ENCODE measurements at places on chromosomes 11 and 22.

- no peak for DNase-seq
These were observed 13.1 kb upstream of the MS4A10 start for GRCh38 chr11:60771879-60772525.

GRCh38 chr11:63553759-63554158 lies 9.4 kb downstream of the PLAAT2 start:
- no peak for DNase-seq

GRCh38 chr11:87417951-87418350 lies 380.2 kb downstream of the TMEM135 start:
- no peak for DNase-seq

GRCh38 chr11:111975076-111975806 lies 38.1 kb downstream of the DIXDC1 start:
- DNase-seq, result no peak

DNA sequence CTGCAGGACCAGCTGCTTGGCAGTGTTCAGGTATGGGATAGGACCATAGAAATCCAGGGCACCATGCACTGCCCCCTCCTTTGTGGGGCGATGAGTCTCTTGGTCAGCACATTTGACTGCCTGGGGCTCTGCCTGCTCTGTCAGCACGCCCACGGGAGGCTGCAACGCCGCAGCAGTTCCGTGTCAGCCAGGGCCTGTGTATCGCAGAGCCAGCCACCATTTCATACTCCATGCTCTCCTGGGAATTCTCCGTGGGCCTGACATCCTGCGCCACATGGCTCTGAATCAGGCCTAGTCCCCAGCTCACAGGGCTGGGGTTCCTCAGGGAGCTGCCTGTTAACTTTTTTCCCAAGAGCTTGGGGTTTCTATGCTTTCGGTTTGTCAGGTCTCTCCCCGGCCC lies 16.9 kb upstream of the RELT start:
- DNase-seq, result no peak

DNA sequence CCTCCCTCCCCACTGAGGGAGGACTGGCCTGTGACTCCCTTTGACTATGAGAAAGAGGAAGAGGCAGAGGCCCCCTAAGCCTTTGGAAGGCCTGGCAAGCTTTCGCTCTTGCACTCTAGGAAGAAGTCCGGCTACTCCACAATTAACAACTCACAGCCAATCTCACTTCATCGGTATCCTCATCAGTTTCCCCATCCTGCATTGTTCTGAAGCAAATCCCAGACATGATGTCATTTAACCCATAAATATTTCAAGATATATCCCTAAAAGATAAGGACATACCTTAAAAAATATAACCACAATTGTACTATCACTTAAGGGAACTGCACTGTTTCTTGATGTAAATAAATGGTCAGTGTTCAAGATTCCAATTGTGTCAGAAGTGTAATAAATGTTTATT lies 63.1 kb downstream of the CWC15 start:
- no peak for DNase-seq

DNA sequence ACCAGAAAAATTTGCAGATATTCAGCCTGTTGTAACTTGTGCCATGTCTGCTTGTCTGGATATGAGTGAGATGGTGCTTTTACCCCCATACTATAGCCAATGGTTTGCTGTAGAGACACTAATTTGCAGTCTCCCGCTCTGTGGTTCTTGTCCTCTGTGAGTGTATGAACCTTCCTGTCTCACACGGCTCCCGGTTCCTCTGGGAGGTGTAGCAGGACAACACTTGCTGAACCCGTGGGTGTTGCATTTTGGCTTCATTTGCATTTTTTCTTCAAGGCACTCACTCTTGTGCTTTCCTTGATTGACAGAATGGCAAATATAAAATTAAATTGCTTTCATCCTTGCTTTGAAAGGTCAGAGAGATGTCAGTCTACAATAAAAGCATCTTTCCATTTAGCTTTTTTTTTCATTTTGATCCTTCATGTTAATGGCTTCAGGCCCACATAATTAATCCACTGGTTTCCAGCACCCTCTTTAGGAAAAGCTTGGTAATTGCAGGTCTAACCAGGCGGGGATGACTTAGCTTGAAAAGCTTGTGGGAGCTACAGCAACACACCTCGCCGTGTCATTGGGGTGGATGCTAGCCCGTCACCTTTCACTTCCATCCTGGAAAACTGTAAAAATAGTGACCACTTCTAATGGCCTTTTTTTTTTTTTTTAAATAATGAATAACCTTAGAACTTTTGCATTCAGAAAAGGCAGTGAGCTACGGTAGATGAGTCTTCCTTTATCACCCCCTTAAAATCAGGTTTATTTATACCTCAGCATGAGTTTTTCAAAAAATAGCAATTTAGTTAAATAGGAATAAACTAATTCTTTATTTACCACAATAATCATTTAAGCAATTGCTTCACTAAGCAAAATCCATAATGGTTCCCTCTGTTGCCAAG lies 27.4 kb upstream of the ST14 start:
- no peak for DNase-seq

DNA sequence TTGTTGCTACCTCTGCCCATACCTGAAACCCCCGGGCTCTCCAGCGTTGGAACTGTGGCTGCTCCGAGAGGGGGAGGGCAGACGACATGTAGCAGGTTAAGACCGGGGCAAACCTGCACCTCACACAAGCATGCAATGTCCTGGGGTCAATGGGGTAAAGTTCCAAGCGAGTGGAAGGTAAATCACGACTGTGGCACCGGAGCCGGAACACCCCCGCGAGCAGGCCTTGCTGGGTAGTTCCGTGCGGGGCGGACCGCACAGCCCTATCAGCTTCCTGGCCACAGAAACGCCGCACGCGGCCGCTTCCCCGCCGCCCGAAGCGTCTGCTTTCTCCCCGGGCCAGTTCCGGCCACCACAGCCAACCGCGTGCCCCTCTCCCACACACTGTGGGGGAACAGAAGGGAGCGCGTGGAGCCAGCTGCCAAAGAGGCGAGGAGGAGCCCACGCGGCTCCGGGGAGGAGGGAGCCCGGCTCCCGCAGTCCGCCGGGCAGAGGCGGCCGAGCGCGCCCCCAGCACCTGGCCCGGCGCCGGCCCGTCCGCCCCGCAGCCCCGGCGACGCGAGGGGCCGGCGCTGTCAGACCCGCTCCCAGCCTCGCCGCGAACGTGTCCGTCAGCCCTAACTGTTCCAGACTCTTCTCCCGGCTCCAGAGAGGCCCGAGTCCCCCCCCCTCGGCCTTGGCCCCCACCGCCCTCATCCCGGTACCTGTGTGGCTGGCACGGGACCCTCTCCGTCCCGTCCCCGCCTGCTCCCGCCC lies 1.6 kb downstream of the SPTBN2 start:
- DNase-seq, result no peak

GRCh38 chr22:21643533-21644357 lies 1.6 kb downstream of the SDF2L1 start:
- DNase-seq, result no peak

- no peak for DNase-seq
These were observed 7.2 kb upstream of the CCDC83 start for GRCh38 chr11:85848006-85848405.

GRCh38 chr11:47850337-47850736 lies 2.2 kb upstream of the NUP160 start:
- DNase-seq, result no peak

DNA sequence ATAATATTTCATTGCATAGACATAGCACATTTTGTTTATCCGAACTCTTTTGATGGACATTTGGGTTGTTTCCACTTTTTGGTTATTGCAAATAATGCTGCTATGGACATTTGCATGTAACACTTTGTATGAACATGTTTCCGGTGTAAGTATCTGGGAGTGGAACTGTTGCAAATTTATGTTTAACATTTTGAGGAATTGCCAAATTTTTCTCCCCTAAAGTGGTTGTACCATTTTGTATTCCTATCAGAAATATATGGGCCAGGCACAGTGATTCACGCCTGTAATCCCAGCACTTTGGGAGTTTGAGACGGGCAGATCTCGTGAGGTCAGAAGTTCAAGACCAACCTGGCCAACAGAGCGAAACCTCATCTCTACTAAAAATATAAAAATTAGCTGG lies 16.0 kb downstream of the QSER1 start:
- no peak for DNase-seq

GRCh38 chr22:23750367-23750713 lies 572 bp downstream of the ZNF70 start:
- DNase-seq, result no peak

- DNase-seq, result no peak
These were observed 32.1 kb upstream of the GNB1L start for GRCh38 chr22:19886605-19887255.

- no peak for DNase-seq
These were observed 442 bp downstream of the COPB1 start for GRCh38 chr11:14499178-14499559.

GRCh38 chr11:36693139-36693843 lies 95.3 kb upstream of the RAG2 start:
- no peak for DNase-seq

- no peak for DNase-seq
These were observed 13.1 kb upstream of the ARSA start for GRCh38 chr22:50640857-50641647.

DNA sequence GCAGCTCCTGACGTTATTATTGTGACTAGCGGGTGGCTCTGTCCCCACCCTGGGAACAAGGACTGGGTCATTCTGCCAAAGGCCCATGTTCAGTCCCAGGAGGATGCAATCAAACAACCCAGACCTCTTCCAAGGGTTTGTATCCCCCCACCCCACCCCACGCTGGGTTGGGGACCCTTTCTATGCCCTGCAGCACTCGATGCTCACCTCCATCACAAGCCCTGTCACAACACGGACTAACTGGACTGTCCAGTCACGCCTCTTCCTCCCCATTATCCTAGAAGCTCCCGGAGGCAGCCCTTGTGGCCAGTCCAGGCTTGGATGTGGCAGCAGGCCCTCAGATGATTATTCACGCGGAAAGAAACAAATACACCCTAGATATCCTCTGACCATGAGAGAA lies 3.7 kb downstream of the SHANK2 start:
- DNase-seq, result no peak

DNA sequence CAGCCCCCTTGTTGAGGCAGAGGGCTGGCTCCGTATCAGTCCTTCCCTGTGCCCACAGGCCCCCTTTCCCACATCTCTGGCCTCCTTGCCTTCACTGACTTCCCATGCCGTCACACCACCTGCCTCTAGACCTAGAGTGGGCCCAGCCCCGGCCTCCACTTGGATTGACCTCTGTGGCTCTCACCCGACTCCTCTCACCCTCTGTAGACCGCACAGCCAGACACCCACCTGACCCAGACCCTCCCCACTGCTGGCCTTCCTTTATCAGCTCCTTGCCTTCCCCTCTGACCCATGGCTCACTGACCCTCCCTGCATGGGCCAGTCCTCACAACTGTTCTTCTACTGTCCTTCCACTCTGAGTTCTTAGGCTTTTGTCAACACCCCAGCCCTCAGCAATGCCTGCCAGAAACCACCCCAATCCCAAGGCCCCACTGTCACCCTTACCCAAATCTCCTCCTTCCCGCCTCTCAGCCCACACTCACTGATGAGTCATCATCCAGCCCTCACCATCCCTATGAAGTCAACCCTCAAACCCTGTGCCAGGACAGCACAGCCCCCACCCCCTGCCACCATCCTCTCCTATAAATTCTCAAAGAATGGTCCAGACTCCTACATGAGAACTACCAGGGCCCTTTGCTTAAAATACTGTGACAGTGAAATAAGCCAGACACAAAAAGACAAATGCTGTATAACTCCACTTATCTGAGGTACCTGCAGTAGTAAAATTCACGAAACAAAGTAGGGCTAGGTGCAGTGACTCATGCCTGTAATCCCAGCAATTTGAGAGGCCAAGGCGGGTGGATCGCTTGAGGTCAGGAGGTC lies 53.4 kb downstream of the SCGB1A1 start:
- DNase-seq, result no peak

- DNase-seq, result peak; percentile 71
These were observed 7.0 kb downstream of the FXYD2 start for GRCh38 chr11:117817368-117818040.

DNA sequence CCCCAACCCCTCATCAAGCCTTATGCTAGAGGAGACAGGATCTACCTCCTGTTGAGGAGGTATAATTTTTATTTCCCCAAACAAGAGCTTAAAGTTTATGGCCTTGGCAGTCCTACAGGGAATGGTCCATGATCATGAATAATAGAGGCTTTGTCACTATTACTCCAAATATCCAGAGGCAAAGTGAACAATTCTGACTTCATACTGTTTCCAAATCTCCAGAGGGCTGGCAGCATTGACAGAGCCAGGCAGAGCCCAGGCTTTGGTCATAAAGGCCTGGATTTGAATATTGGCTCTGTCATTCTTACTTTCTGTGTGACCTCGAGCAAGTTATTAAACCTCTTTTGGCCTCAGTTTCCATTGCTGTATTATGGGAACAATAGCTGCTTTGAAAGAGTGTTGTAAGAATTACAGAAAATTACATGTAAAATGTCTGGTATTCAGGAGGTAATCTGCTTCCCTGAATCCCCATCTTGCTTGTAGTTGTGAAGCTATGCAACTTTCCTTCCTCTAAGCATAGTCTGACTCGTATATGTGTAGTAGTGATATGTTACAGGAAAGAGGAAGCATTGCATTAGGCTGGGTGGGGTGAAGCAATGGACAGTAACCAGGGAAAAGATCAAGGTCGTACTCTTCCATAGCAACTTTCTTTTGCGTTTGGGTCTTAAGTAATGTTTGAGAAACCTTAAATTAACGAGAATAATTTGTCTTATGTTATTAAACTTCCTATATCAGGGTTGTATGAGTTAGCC lies 88.8 kb downstream of the CD44 start:
- no peak for DNase-seq

DNA sequence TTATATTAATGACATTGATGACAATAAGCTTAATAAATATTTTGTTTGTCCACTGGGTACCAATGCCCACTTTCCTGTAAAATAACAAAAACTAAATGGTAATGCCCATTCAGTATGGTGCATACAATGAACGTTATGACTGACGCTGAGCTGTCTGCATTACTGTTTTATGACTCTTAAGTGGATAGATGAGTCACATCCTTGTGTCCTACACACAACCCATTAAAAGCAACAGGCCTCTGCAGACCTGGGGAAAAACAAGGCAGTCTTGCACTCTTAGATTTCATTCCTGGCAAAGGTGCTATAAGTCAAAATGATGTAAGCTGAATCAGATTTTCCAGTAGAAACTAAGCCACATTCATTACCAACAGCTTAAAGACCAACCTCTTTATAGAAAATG lies 176.3 kb upstream of the TMEM45B start:
- DNase-seq, result no peak

- DNase-seq, result no peak
These were observed 18.2 kb upstream of the PSMA1 start for GRCh38 chr11:14538271-14538925.

Data from hypothalamus (tissue), 51 donors.